Stimulated activated CD4-positive, alpha-beta T cell treated with anti-CD3 and anti-CD28 coated beads, Interleukin-4, amount 100 ng/mL, for 4 hours (primary cell): ENCODE measurements at places on chromosomes 5 and 9.

DNA sequence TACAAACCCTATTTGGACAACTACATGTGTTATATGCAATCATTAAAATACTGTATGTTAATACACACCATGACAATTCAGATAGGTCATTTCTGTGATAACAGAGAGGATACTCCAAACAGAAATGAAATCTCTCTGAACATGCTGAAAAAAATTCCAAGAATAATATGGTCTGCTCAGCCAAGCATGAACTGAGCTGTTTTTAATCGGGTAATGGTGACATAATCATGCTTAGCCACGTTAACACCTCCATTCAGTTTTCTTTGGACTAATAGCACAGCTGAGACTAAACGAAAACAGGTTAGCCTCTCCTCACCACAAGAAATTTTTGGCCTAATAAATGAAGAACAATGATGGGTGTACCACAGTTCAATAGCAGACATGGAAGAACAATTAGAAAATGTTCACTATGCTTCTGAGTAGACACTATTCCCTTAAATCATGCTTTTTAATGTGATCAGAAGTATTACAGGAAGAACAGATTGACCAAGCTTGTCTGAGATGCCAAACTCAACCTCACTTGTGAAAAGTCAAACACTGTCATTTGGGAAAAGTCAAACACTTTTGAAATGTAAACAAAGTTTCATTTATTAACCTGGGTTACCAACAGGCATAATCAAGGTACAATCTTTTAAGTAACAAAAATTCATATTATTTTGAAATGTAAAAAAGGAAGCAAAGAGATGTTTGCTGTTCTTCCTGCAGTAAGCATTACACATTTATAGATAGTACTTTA, 19.4 kb downstream of the RAB14 start:
- no peak for DNase-seq

- no peak for DNase-seq
Measured at GRCh38 chr5:17090839-17091238, 126.6 kb upstream of the BASP1 start.

DNA sequence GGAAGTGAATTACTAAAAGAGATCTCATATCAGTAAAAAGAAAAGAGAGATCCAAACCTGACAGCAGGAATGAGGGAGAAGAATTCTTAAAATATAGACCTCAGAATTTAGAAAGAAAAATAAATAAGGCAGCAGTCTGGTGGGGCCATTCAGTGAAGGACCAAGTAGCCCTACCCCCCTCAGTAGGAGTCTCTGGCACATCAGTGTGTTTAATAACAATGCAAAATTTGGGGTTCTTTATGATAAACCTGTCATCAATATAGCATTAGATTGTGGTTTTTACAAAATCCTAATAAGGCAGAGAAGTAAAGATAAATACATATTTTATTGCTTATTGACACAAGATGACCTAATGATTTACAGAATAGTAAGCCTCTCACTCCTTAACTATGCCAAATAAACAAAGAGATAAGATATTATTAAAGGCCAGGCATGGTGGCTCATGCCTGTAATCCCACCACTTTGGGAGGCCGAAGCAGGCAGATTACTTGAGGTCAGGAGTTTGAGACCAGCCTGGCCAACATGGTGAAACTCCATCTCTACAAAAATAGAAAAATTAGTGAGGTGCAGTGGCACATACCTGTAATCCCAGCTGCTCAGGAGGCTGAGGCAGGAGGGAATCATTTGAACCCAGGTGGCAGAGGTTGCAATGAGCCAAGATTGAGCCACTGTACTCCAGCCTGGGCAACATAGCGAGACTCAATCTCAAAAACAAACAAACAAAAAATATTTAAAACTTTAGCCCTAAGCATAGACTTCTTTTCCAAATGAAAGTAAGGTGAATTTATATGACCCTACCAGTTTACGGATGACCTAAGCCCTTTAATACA, 108.6 kb downstream of the BASP1 start:
- no peak for DNase-seq

GRCh38 chr9:19294219-19294618, 63.7 kb downstream of the DENND4C start:
- DNase-seq: no peak

DNA sequence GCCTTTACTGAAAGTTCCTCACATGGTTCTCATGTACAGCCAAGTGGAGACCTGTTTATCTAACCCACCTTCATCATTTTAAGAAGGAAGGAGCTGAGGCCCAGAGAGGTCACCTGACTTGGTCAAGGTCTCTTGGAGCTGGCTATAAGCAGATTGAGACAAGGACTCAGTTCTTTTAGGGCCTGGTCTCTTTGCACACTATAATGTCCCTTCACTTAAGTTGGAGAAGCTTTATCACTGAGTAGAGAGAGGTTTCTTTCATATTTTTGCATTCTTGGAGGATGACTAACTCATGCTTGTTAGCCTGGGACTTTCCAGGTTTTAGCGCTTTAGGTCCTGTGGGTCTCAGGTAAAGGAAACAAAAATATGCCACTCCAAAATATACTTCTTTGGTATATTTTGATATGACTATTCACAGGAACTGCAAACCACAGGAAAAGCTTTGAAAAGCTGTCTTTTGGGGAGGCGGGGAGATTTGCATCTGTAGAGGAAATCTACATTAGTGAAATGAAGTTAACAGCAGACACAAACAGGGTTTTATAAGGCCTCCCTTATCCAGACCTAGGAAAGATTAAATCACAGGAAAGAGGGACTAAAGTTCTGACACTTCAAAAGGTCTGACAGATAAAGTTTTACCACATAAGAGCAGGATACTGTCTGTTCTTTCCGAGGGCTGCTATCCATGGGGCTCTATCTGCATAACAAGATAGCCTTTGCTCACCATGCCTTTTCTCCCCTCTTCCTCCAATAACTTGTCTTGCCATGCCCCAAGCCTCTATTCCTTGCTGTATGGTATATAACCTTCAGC, 95.8 kb upstream of the ANKRD55 start:
- DNase-seq: peak; percentile 65

DNA sequence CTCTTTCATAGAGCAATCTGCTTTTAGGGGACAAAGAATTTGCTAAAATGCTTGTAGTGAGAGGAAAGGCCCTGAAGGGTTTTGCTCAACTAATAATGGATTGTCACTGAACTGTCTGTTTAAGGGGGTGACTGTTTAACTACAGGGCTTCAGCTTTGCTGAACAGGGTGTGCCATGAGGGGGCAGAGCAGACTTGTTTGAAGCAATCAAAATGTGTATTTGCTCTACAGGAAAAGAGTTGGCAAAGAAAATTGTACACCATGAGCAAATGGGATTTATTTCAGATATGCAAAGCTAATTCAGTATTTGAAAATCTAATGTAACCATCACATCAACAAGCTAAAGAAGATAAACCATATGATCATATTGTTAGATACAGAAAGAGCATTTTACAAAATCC, 154.3 kb downstream of the GABRG2 start:
- no peak for DNase-seq

DNA sequence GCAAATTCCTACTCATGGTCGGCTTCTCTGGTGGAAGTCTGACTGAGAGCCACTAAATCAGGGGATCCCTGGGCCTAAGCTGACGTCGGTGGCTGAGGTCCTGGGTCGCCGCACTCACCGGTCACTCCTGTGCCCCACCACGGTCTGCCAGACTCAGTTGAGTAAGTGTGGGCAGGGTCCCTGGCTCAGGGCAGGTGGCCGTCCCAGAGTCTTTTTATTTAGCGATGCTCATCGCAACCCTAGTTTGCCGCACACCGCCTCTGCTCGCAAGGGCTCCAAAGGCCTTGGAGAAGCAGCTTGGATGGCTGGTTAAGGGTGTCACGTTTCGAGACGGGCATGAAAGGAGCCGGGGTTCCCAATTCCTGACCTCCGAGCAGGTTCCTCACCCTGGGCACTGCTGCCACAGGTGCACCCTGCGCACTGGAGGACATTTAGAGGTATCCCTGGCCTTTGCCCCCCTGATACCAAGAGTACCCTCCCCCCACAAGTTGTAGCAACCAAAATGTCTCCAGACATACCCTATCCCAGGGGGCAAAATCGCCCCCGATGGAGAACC, 59.9 kb downstream of the NSUN2 start:
- no peak for DNase-seq

GRCh38 chr5:175691761-175692160, 33.9 kb downstream of the HRH2 start:
- DNase-seq: no peak

DNA sequence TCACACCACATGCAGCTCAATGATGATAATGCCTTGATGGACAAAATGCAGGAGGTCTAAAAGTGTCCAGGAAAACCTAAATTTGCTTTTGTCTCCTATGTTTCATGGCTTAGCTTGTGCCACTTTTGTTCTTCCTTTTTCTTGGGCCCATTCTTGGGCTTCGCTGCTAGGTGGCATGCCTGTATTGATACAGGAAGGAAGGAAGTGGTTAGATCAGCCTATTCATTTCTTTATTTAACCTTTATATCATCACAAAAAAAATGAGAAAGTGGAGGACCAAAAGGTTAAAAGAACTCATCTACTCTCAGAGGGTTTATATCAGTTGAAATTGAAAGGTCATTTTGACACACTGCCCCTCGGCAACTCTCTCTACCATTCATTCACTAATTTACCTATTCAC, 260.2 kb downstream of the ARHGAP26 start:
- DNase-seq: peak; percentile 33

DNA sequence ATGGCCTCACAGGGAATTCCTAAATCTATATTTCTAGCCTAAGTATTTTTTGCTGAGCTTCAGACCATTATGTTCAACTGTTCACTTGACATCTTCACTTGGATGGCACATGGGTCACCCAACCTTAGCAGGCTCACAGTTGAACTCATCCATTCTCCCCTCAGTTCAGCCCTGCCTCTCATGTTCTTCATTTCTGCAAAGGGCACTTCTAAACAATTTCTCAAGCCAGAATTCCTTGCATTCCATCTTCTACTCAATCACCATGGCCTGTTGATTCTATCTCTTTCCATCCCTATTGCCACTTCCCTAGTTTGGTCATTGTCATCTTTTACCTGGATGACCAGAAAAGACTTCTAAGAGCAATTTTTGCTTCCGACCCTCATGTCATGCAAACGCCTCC, 7.3 kb upstream of the RGS3 start:
- DNase-seq: no peak

- no peak for DNase-seq
Measured at GRCh38 chr9:125913551-125913950, 166.4 kb downstream of the PBX3 start.

- DNase-seq: no peak
Measured at GRCh38 chr5:160655717-160656116, 196.3 kb downstream of the ATP10B start.

DNA sequence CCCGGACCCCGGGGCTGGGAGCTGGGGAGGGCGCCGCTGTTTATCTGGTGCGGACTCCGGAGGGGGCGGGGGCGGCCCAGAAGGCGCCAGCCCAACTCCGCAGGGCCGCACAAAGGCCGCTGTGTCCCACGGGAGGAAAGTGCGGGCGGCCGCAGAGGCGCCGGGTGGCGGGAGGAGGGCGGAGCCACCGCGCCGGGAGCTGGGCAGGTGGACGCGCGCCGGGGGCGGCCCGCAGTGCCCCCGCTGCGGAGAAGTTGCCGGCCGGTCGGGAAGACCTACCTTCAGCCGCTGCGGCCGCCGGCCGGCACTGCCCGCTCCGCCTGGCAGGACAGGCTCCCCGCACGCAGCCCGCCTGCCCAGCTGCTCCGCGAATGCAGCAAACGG, 43.6 kb downstream of the NACC2 start:
- no peak for DNase-seq

- DNase-seq: peak; percentile 62
Measured at GRCh38 chr5:139262742-139263445, 30.6 kb upstream of the MATR3 start.

DNA sequence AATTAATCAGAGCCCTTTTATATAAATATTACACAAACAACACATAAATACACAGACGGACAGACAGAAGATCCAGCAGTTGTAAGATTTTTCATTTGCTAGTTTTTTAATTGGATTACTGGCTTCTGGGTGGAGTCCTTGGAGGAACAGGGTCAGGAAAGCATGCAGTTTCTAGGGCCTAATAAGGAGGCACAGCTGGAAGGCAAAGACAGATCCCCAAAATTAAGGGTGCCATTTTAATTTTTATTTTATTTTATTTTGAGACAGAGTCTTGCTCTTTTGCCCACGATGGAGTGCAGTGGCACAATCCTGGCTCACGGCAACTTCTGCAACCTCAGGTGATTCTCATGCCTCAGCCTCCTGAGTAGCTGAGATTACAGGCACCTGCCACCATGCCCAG, 49.5 kb downstream of the PTGS1 start:
- no peak for DNase-seq

- no peak for DNase-seq
Measured at GRCh38 chr5:160071516-160071915, 47.7 kb downstream of the PWWP2A start.

- DNase-seq: no peak
Measured at GRCh38 chr9:80040457-80040856, 468.7 kb downstream of the TLE4 start.

- no peak for DNase-seq
Measured at GRCh38 chr5:14787801-14788579, 83.6 kb downstream of the ANKH start.

- DNase-seq: no peak
Measured at GRCh38 chr9:81633952-81634854, 55.1 kb downstream of the TLE1 start.

- DNase-seq: no peak
Measured at GRCh38 chr5:174559141-174559540, 165.2 kb upstream of the MSX2 start.

- DNase-seq: no peak
Measured at GRCh38 chr9:83403527-83404238, 134.5 kb downstream of the FRMD3 start.

DNA sequence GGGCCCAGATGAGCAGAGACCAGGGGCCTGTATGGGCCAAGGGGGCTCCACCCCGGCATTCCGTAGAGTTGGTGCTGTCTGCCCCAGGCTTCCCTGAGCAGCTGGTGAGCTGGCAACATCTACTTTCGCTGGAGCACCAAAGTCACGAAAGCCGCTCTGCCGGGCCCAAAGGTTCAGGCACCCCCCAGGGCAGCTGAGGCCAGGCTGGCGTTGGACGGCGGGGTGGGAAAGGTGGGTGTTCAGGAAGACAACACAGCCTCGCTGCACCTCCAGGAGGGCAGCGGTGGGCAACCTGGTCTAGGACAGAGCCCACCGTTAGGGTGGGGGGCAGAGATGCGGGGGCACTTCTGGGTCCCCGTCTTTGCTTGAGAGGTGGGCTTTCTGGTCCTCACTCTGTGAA, 30.1 kb upstream of the TMEM250 start:
- no peak for DNase-seq

DNA sequence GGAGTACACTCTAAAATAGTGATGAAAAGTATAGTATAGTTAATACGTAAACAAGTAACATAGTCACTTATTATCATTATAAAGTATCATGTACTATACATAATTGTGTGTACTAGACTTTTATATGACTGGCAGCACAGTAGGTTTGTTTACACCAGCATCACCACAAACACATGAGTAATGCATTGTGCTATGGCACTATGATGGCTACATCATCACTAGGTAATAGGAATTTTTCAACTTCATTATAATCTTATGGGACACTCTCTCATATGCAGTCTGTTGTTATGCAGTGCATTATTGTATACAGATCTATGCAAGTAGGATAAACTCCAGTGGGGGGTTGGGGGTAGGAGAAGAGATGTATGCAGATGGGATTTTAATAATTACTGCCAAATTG, 52.7 kb upstream of the ELL2 start:
- DNase-seq: no peak

- DNase-seq: no peak
Measured at GRCh38 chr5:169161022-169161680, 139.8 kb downstream of the SLIT3 start.
